Skeletal muscle cell (primary cell): ENCODE measurements at places on chromosomes 2 and 18.

DNA sequence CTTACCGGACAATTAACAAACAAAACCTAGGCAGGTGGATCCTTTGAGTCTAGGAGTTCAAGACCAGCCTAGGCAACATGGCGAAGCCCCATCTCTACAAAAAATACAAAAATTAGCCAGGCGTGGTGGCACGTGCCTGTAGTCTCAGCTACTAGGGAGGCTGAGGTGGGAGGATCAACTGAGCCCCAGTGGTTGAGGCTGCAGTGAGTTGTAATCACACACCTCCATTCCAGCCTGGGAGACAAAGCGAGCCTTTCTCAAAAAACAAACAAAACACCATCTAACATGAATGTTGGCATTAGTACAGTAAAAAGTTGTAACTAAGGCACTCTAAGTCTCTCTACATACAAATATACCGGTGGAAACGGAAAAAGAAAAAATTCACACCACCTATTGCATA lies 5.3 kb downstream of the SP3 start:
- no peak for DNase-seq

GRCh38 chr18:47872426-47872825 lies 58.0 kb downstream of the SMAD2 start:
- no peak for DNase-seq

- DNase-seq: no peak
These were observed 192.6 kb upstream of the TWIST2 start for GRCh38 chr2:238655198-238655860.

- no peak for DNase-seq
These were observed 132.7 kb downstream of the CCBE1 start for GRCh38 chr18:59564561-59564960.

GRCh38 chr2:205673312-205673711 lies 9.0 kb upstream of the NRP2 start:
- no peak for DNase-seq

- DNase-seq: no peak
These were observed 308.2 kb downstream of the FBXO15 start for GRCh38 chr18:73839441-73839840.

- no peak for DNase-seq
These were observed 394.0 kb upstream of the HNRNPA3 start for GRCh38 chr2:176818617-176819016.
